NCI-H1436 (cell line): ENCODE measurements at places on chromosomes 7 and 10.

DNA sequence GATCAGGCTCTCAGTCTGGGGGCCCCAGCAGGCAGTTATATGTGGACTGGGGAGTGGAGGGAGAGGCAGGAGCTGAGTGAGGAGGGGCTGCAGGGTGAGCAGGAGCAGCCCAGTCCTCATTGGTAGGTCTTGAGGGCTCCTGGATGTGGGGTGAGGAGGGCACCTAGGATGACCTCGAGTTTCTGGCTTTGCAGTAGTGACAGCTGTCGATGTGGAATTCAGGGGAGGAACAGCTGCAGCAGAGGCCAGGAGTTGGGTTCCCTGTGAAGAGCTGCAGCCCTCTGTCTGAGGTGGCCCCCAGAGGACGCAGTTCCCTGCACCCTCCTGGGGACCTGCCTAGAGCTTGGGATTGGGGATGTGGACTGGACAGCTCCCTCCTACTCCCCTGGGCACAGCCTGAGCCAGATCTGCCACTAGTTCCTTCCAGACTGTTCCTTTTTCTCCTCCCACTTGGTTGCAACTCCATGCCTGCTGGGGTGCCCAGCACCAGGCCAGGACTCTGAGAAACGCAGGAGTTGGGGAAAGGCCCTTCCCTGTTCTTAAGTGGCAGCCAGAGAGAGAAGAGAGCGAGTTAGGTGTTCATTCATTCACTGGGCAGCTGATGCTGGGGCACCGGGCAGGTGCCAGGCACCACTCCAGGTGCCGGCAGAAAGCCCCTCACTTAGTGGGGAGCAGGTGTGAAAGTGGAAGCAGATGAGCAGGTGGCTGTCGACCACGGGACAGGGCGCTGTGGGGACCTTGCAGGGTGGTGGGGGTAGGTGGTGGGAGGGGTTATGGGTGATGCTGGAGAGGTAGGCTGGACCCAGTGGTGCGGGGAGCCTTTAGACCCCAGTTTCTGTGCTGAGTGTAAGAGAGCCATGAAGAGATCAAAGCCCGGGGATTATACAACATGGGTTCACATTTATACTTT, 57.9 kb downstream of the PRF1 start:
- DNase-seq, result no peak

GRCh38 chr7:26199301-26200037, 1.1 kb downstream of the HNRNPA2B1 start:
- peak; percentile 51 for DNase-seq

DNA sequence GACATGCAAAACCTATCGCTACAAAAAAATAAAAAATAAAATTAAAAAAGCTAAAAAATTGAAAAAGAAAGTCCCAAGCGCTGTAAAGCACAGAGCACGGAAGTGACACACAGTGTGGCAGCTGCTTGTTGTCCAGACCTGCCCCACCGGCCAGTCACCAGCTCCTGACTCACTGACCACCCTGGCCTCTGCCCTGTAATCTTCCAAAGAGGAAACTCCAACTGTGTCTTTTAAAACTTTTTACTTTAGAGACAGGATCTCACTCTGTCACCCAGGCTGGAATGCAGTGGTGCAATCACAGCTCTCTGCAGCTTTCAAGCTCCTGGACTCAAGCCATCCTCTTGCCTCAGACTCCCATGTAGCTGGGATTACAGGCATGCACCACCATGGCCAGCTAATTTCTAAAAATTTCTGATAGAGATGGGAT, 23.6 kb downstream of the GNA12 start:
- no peak for DNase-seq

- DNase-seq, result no peak
Measured at GRCh38 chr7:16212610-16213009, 208.7 kb downstream of the CRPPA start.

GRCh38 chr10:101019440-101019703, 11.6 kb downstream of the PDZD7 start:
- DNase-seq, result no peak

DNA sequence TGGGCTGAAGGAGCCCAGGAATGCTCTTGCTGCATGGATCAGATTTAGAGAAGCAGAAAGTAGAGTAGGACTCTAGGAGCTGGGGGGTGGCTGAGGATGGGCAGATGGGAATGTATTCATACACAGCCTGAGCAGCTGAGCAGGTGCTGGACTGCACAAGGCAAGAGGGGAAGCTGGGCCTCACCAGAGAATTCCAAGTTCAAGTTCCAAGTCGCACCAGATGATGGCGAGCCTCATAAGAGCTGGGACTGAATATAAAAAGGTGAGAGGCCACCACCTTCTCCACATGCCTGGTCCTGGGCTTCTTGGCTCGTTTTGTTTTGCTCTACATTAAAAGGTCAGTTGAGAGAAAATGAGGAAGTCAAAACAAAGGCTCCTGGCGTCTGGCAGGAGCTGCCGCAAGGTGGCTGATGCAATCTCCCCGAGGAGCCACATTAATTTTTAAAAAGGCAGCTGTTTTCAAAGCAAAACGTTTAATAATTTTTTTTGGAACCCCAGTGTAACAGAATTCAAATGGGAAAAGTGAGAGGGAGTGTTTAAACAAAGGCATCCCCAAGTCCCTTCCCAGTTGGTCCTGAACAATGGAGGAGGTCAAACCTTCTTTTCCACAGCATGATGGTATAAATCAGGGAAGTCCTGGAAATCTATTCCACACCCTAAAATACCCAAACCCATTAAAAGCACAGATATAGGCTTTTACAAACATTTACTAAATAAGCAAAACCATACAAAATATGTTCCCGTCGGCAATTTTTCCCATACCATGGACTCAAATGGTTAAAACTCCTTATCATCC, 9.5 kb downstream of the CYREN start:
- no peak for DNase-seq

DNA sequence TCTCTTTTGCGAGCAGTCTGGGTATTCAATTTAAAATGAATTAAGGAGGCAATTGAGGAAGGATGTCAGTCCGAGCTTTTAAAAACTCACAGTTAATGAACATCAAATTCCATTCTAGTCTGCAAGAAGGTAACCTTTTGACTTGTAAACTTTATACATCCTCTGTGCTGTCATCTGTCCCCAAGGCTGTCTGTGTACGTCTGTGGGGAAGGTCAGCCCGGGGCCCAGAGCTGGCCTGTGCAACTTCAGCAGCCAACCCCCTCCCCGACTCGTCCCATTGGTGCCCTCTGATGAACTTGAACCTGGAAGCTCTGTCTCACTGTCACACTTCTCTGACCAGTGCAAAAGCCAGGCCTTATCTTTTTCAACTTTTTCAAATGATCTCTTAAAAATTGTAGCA, 80.3 kb downstream of the CCDC3 start:
- DNase-seq, result no peak

- peak; percentile 76 for DNase-seq
Measured at GRCh38 chr10:112784022-112784461, 166.0 kb upstream of the TCF7L2 start.

- DNase-seq, result no peak
Measured at GRCh38 chr10:132913559-132914115, 28.7 kb downstream of the CFAP46 start.

DNA sequence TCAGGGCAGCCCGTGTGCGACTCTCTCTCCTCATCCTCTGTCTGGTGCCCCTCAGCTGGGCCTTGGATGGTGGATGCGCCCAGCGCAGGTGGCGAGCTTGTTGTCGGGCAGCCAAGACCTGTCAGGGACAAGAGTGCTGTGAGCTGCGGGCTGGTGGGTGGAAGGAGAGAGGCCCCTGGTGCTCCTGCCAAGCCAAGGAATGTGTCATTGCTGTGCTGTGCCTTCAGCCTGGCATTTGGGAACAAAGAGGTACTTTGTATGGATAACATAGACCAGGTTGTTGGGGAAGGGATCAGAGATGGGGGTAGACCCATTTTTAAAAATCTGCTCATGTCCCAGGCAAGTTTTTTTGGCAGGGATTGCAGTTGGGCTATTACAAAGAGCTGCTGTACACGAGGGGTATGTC, 120.9 kb downstream of the PKD1L1 start:
- DNase-seq, result no peak

DNA sequence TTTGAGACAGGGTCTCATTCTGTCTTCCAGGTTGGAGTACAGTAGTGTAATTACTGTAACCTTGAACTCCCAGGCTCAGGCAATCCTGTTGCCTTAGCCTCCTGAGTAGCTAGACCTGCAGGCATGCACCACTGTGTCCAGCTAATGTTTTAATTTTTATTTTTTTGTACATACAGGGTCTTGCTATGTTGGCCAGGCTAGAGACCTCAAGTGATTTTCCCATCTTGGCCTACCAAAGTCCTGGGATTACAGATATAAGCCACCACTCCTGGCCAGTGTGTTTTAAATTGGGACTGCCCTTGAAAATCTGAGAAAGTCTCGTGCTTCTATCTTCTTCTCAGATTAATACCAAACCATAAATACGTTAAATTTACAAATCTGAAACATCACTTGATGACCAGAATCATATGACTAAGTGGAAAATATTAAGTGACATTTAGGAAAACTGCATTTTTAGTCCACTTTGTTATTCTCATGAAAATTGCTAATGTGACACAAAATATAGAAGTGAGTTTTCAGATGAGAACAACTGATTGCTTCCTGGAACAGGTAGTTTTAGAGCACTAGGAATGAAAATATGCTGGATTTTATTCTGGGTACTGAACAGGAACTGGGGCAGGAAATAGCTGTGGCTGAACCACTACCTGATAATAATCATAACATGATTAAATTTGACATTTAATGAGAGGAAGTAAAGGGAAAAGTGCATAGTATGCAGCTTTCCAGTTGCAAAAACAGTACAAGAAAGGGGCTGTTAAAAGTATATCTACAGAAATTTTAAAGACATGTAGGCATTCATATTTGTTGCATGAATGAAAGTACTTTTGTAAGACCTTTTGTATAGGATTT, 4.2 kb downstream of the PHTF2 start:
- no peak for DNase-seq

DNA sequence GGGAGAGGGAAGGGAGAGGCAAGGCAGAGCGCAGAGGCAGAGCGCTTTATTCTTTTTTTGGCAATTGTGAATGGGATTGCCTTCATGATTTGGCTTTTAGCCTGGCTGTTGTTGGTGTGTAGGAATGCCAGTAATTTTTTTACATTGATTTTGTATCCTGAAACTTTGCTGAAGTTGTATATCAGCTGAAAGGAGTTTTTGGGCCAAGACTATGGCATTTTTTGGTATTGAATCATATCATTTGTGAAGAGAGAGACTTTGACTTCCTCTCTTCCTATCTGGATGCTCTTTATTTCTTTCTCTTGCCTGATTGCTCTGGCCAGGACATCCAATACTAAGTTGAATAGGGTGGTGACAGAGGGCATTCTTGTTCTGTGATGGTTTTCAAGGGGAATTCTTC, 291.3 kb downstream of the REEP3 start:
- DNase-seq, result no peak

GRCh38 chr7:157609932-157610640, 273.3 kb downstream of the DNAJB6 start:
- no peak for DNase-seq

- DNase-seq, result no peak
Measured at GRCh38 chr7:42511027-42511426, 274.0 kb upstream of the GLI3 start.

DNA sequence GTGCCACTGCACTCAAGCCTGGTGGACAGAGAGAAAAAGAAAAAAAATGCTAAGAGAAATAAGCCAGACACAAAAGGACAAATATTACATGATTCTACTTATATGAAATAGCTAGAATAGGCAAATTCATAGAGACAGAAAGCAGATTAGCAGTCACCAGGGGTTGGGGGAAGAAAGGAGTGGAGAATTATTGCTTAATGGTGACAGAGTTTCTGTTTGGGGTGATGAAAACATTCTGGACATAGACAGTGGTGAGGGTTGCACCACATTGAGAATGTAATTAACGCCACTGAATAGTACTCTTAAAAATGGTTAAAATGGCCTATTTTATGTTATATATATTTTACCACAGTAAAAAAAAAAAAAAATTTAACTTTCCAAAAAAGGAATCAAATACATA, 6.4 kb upstream of the NT5C2 start:
- DNase-seq, result no peak

DNA sequence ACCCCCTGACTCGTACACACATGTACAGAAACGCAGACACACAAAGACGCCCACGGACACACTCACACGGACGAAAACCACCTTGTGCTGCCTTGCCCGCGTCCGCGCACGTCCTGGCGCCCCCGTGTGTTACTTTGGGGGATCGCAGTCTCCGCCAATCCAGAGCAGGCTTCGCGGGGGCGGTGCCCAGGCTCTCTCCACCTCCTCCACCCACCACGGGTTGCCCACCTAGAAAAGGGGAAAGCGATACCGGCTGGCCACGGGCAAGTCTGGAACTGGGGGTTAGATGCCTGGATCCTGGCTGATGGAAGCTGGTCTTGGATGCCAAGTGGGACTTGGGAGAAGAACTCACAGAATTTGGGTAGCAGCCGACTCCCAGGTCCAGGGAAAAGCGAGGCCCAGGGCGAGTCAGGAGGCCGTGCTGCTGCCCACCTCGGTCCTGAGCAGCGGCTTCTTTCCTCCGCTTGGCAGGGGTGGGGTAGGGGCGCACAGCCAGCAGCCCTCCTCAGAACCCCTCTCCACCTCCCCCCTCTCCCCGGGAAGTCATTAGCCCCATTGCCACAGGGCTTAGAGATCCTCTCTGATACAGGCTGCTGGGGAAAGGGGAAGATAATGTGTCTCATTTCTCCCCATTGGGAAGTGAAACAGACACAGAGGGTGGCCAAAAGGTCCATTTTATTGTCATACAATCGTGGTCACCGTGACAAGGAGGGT, 4.6 kb upstream of the VGF start:
- peak; percentile 48 for DNase-seq
